ENCODE measurements at places on chromosomes 2 and 18.

- DNase-seq = no peak
Measured at GRCh38 chr2:217799563-217800432, 203.0 kb downstream of the TNS1 start.

DNA sequence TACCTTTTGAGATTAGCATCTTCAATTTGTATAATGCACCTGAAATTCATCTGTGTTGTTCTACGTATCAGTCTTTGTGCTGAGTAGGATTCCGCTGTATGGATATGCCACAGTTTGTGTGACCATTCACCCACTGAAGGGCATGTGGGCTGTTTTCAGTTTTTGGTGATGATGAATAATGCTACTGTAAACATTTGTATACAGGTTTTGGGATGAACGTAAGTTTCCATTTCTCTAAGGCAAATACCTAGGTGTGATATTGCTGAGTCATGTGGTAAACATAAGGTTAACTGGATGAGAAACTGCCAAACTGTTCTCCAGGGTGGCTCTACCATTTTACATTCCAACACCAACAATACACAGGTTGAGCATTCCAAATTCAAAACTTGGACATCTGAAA lies 35.1 kb downstream of the CABYR start:
- DNase-seq = no peak

DNA sequence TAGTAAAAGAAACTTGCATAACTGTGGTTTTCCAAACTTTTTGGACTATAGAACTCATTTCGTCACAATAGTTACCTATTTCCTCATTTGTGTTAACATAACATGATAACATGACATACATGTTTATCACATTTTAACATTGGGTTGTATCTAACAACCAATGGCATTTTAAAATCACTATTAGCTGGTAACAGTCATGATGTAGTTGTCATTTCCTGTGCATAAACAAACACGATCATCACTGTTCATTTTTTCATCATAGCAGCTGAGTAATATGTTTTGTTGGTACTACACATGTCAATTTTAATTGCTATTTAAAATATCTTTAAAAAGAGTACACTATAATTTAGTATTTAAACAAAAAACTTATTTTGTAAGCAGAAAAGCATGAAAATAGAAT lies 402.4 kb downstream of the SATB2 start:
- DNase-seq = no peak

GRCh38 chr2:190446193-190446592 lies 38.0 kb downstream of the MFSD6 start:
- DNase-seq = no peak

- DNase-seq = no peak
Measured at GRCh38 chr18:80229363-80229762, 18.0 kb downstream of the PARD6G start.

DNA sequence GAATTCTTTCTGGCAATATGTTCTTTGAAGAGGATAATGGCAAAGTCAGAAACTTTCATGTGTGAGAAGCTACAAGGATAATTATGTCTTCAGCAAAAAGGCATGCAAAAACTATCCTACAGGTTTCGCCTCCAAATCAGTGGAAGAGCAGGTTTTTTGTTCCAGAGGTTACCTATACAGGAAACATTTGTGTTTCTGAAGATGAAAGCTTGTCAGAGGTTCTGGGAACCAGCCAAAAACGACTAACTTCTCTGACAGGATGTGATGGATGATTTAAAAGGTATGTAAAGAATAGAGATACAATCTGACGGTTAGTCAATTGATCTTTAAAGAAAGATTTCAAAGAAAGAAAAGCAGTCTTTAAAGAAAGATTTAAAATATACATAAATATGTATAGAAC lies 37.6 kb downstream of the RND3 start:
- DNase-seq = no peak

- DNase-seq = no peak
Measured at GRCh38 chr2:150653351-150653750, 165.9 kb upstream of the RND3 start.

DNA sequence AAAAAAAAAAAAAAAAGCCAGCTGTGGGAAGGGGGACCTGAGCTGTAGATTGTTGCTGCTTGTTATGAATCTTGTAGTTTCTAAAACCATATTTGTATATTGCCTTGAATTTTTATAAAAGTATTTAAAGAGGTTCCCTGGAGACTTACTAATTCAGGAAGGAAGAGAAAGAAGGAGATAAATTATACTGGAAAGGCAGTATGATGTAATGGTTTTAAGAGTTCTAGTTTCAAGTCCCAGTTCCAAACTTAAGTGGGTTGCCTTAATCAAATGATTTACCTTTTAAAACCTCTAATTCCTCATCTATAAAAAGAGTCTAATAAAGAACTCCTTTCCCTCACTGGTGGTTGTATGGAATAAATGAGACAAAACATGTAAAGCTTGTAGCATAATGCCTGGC lies 62.2 kb downstream of the PTRHD1 start:
- no peak for DNase-seq
